Endothelial cell of umbilical vein (primary cell): ENCODE measurements at places on chromosomes 4 and X. TPM values are rescaled to one million over a fixed set of nuclear protein-coding genes. Genes with fewer than 3 reads are reported as not detected.

The FAM9B gene
- total RNA-seq, result not detected in 2 replicates

The DCAF16 gene
- total RNA-seq, result 29.0 and 35.0 TPM in 2 replicates

The ADRA2C gene
- total RNA-seq, result 0.40 TPM in 1 of 2 replicates, not detected in the other

The NDP gene
- 0.60 TPM in 1 of 2 replicates, not detected in the other for total RNA-seq

The ERAS gene
- not detected in 2 replicates for total RNA-seq

The CTPS2 gene
- total RNA-seq, result 15.1 and 15.7 TPM in 2 replicates

The TLR7 gene
- not detected in 2 replicates for total RNA-seq

The SLITRK2 gene
- not detected in 2 replicates for total RNA-seq

The CD38 gene
- 0.31 TPM in 1 of 2 replicates, not detected in the other for total RNA-seq

The ENPEP gene
- not detected in 2 replicates for total RNA-seq

The MAGEB17 gene
- not detected in 2 replicates for total RNA-seq

GRCh38 chr4:188228279-188228678 is 89.0 kb downstream of the TRIML1 start:
- no peak for DNase-seq

- DNase-seq, result no peak
Measured at GRCh38 chr4:126582737-126583136, 1050.0 kb upstream of the INTU start.

GRCh38 chr4:52957220-52957686 is 95.1 kb downstream of the RASL11B start:
- no peak for DNase-seq

DNA sequence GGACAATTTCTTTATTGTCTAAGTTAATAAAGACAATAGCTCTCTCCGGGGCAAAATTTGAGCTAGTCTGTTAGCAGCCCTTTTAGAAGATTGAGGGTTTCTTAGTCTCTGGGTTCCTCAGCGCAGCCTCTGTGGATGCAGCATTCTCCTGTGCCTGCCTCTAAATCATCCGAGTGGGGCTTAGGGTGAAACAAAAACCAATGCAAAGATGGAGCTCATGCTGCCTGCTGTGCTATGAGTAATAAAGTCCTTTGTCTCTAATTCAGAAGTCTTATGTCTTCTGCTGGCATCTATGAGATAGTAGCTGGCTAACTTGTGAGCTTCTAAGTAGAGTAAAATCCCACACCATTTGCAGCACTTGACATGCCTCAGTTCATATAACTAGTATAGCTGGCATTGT is 67.9 kb downstream of the ANKRD50 start:
- DNase-seq, result no peak

GRCh38 chrX:153831429-153832150 is 1.2 kb upstream of the PDZD4 start:
- DNase-seq, result no peak

GRCh38 chr4:82217986-82218715 is 155.6 kb downstream of the HNRNPD start:
- no peak for DNase-seq

DNA sequence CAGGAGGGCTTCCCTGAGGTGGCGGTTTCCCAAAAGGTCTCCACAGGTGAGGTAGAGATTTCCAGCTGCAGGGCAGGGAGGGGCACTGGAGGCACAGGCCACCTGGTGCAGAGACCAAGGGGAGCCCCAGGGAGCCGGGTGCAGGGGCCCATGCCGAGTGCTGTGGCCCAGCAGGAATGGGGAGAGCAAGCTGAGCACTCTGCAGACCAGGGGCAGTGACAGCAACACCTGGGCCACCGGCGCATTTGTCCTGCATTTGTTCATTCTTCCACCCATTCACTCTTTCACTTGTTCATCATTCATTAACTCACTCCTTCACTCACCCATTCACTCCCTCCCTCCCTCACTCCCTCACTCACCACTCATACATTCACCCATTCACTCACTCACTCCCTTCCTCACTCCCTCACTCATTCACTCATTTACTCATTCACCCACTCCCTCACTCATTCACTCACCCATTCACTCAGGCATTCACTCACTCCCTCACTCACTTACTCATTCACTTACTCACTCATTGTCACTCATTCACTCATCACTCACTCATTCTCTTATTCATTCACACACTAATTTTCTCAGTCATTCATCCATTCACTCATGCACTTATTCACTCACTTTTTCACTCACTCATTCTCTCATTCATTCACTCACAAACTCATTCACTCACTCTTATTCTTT is 16.3 kb downstream of the CPZ start:
- DNase-seq, result no peak

DNA sequence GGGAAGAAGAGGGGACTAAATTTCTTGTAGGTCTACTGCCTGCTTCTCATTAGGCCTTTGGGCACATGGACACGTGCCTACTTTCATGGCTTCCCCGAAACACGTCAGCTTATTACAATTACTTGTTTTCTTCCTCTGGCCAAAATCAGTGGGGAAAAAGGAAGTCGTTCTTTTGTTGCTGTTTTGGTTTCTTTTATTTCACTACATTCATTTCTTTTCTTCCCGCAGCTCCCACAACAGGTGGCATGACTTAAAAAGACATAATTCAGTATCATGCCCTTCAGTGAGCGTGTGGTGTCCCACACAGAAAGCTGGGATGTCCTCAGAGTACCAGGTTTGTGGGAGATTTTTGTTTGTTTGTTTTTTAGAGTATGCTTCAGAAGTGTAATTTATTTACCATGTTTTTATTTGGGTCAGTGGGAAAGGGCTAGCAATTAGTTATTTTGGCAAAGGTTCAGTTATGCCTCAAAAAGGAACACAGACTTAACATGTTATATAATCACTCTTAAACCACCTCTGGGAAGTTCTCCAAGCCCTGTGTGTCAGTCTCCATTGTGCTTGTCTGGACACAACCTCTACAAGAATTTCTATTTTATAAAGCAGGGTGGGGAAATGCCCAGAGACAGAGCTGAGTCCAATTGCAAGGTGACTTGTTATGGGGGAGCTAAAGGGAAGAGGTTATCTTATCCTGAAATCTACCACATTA is 44.2 kb upstream of the SPRY1 start:
- DNase-seq, result peak; percentile 80

GRCh38 chr4:68589790-68590189 is 13.7 kb upstream of the UGT2B17 start:
- no peak for DNase-seq

DNA sequence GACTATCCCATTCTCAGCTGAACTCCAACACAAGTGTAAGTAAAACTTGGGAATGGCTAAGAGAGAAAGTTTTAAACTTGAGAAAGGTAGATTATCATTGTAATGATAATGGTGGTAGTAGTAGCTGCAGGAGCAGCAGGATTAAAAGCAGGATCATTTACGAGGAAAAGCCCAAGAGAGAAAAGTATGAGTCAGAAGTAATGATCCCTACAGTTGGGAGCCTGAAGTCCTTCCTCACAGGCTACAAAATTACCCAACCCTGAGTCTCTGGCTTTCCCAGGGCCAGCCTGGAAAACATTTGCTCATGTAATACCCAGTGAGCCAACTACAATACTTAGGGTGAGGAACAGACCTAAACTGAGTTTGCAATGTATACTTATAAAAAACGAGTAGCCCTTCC is 4.4 kb upstream of the PRDM8 start:
- no peak for DNase-seq

DNA sequence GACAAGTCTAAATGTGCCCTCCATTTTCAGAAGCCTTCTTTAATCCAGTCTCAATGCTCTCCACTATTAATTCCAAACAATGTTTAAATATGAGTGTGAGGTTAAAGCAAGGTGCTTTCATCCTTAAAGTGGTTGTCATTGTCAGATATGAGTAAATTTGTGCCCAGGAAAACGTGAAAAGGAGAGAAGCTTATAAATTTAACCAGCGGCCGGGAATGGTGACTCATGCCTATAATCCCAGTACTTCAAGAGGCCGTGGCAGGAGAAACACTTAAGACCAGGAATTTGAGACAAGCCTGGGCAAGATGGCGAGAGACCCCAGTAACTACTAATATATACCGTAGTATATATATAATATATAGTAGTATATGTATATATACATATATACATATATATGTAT is 270.0 kb downstream of the ARHGAP24 start:
- DNase-seq, result no peak

DNA sequence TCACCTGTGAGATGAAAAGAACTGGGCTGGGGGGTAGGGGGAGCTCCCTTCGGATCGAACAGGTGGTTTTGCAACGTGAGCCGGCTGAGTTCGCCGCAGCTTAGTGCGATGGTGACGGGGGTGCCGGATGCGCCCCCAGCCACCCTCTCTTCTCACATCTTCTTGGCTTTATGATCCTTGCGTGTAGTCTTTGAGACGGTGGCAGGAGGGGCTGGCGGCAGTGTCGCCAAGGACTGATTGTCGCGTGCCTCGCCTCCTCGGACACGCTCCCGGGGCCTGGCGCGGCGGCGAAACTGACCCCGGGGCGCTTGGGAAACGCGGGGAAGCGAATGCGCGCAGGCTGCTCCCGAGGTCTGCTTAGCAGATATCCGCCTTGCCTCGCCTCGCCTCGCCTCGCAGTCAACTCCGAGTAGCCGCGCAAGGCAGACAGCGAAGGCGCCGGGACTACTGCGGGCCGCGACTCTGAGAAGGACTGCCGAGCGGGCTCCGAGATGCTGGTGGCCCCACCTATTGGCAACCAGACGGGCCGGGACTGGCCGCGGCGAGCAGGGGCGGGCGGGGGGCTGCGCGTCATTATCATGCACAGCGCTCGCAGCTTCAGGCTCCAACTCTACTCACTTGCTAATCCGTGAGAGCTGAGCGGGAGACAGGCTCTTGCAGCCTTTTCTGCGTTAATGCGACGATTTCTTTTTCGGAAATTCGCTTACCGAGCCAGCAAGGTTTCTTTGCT is 1.5 kb downstream of the GRID2 start:
- peak; percentile 67 for DNase-seq

DNA sequence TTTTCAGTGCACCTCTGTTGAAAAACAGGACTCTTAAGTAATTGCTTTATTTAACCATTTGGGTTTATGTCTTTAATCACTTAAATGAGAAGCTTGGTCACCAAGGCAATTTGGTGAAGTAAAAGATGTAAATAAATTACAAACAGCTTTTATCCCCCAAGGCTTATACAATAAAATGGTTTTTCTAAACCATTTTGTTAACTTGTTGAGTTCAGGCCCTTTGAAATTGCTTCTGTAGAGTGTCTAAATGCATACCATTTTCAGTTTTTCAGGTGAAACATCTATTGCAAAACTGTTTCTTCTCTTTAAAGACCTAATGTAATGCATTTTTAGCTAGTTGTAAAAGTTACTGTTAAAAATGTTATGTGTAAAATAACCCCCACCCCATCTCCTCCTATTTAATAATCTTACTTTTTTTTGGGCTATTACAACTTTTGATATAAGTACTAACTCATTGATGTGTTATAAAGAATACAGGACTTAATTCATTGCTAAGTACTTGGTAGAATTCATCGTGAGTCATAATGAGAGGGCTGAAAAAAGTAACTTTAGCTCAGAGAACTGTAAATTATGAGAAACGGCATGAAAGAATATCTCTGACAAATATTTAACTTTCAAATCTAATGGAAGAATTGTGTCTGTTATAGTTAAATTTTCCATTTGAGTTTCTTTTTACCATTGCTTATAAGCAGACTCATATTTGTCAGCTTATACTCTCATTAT is 4.5 kb downstream of the RAPGEF2 start:
- peak; percentile 50 for DNase-seq

GRCh38 chr4:184845367-184846021 is 19.7 kb upstream of the ACSL1 start:
- no peak for DNase-seq

GRCh38 chr4:164252286-164252685 is 501.6 kb upstream of the SMIM31 start:
- DNase-seq, result no peak

GRCh38 chr4:184147858-184148737 is 69.6 kb downstream of the ENPP6 start:
- DNase-seq, result no peak

- no peak for DNase-seq
Measured at GRCh38 chr4:18734405-18734804, 712.9 kb upstream of the LCORL start.
